ENCODE measurements at places on chromosomes 1 and 21. TPM values are rescaled to one million over a fixed set of nuclear protein-coding genes. Genes with fewer than 3 reads are reported as not detected.

DNA sequence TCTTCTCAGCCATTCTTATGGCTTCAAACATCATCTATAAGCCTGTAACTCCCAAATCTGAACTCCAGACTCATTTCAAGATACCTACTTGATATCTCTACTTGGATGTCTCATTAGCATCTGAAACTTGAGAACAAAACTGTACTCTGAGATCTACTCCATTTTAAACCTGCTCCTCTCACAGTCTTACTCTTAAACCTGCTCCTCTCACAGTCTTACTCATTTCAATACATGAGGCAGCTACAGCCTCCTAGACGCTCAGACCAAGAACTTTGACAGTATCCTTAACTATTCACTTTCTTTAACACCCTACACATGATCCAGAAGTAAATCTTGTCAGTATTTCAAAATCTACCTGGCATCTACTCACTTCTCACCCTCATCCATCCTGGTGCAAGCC is 54.3 kb downstream of the NBPF6 start:
- no peak for DNase-seq

- no peak for DNase-seq
Observed at GRCh38 chr1:24236789-24237371, 49.8 kb upstream of the IFNLR1 start.

- no peak for DNase-seq
Observed at GRCh38 chr1:107327446-107327845, 186.6 kb downstream of the NTNG1 start.

DNA sequence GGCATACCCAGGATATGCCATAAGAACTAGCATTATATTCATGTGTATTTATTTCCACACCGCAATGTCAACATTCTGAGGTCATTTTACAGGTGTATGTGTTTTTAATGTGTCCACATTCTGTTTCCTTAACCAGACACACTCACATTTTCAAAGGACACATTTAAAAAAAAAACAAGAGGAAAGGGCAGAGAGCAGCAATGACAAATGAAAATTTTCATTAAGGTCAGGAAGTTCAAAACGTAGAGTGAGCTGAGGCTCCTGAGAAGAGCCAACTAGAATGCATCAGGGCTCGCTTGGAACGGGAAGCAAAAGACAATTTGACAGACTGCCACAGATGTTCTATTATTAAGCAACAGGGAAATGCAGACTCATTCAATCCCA is 4.8 kb upstream of the GNPAT start:
- DNase-seq: no peak

DNA sequence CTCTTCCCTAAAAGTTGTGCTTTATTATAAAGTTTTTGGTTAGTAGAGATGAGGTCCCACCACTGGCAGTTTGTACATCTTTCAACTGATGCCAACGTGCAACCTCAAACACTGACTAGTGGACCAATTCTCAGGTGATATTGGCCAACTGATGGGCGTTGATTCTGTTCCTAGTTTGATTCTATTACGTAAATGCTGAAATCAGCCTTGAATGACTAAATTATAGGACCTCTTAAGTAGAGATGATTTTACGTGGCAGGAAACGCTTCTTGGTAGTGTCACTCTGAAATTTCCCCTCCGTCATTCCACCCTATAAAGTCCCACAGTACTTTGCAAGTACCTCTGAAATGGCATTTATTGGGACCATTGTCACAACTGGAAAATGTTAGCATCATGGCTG is 8.8 kb upstream of the FNDC7 start:
- DNase-seq: no peak

DNA sequence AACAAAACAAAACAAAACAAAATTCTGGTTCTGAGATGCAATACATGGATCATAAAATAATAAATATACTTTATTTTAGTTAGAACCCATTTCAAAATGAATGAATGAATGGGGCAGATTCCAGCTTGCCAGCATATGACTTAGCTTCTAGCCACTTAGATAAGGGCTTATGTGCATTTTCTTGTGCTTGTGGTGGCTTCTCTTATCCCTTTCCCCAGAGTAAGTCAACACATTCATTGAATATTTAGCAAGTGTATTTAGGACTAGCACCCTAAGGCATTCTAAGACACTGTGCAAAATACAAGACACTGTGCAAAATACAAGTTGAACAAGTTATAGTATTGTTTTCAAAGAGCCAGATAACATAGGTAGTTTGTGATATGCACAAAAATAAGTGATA is 4.7 kb downstream of the ADIPOR1 start:
- no peak for DNase-seq

Gene MRPL24
- total RNA-seq: 37.7 TPM

Gene OR2AK2
- not detected for total RNA-seq

Gene CHI3L2
- 1.2 TPM for total RNA-seq

Gene SAMSN1
- 2.8 TPM for total RNA-seq

Gene S100A9
- 21.0 TPM for total RNA-seq

Gene TLCD4
- 64.4 TPM for total RNA-seq
